ENCODE measurements at places on chromosomes 12 and 14.
A peak's percentile ranks its signal among the peaks of the same experiment; 100 is the strongest.

- ATAC-seq: no peak
Observed at GRCh38 chr14:97724265-97724731, 927.1 kb downstream of the VRK1 start.

DNA sequence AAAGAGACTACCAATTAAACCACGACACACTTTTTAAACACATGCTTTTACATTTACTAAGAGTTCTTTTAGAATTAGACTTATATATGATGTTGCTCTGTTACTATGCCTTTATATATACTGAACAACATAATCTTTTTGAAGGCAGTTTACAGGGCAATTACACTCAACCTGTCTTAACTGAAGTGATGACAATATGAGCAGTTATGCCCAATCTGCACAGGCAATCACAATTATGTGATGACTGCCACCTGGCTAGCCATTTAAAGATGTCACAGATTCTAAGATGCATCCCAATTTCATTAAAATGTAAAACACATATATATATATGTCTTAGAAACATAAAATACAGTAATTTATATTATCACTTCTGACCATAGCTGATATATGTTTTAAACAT lies 112.6 kb downstream of the STXBP6 start:
- no peak for ATAC-seq

DNA sequence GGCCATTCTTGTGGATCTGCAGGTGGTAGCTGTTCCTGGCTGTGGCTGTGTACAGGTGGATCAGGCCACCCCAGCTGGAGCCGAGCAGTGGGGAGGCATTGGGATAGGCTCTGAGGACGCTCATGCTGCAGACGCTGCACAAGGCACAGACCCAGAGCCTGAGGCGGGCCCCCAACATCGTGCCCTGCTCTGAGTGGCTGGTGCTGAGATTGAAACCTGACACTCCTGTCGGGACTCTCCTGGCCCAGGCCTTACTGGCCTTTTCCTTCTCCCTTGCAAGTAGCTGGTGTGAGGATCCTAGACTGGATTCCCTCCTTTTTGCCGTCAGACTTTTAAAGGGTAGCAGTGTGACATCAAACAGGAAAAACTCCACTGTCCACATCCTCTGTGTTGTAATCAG lies at the start of gene FGF23:
Gene FGF23 (minus strand): TSS at position 308 of the 400 bp plus-strand sequence. CDS start 130 bp downstream, at position 178.
- ATAC-seq: no peak

DNA sequence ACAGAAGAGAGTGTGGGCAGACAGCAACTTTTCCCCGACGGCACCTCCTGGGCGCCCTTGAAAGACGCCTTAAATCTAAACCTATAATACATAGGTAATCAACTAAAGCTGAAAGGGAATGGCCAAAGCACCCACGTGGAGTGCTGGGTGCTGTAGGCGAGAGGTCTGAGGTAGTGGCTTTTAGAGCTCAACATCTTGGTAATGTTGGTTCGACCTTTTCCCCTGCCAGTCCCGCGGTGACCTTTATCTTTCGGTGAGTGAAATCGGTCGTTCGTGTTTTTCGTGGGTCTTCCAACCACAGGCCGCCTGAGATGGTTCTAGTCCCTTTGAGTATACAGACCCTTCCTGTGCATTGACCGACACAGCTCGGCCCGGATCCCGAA lies 9.1 kb downstream of the OR6S1 start:
- peak; percentile 67 for ATAC-seq

- ATAC-seq: no peak
Observed at GRCh38 chr12:83848702-83849101, 1063.9 kb downstream of the SLC6A15 start.

- ATAC-seq: no peak
Observed at GRCh38 chr14:93085911-93086310, 29.8 kb downstream of the ITPK1 start.

DNA sequence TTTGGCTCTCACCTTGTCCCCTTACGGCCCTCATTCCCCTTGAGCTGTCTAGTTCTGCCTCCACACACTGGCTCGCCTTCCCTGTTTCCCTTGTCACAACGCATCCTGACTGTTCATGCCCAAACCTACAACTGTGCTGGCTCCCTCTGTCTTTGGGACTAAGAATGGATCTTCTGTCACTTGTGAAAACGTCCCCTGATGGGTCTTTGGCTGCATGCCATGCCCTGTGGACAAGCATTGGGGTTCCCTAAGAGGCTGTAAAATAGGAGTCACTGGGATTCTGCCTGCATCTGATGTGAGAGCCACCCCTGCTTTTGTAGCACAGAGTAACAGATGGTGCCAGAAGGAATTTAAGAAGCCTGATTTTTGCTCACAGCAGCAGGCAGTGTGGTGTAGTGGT lies 285.3 kb upstream of the CRY1 start:
- no peak for ATAC-seq

DNA sequence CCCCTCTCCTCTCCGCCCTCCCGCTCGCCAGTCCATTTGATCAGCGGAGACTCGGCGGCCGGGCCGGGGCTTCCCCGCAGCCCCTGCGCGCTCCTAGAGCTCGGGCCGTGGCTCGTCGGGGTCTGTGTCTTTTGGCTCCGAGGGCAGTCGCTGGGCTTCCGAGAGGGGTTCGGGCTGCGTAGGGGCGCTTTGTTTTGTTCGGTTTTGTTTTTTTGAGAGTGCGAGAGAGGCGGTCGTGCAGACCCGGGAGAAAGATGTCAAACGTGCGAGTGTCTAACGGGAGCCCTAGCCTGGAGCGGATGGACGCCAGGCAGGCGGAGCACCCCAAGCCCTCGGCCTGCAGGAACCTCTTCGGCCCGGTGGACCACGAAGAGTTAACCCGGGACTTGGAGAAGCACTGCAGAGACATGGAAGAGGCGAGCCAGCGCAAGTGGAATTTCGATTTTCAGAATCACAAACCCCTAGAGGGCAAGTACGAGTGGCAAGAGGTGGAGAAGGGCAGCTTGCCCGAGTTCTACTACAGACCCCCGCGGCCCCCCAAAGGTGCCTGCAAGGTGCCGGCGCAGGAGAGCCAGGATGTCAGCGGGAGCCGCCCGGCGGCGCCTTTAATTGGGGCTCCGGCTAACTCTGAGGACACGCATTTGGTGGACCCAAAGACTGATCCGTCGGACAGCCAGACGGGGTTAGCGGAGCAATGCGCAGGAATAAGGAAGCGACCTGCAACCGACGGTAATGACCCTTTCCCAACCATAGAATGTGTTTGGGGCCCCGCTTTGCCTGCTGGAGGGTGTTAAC lies 615 bp downstream of the CDKN1B start:
- ATAC-seq: no peak

DNA sequence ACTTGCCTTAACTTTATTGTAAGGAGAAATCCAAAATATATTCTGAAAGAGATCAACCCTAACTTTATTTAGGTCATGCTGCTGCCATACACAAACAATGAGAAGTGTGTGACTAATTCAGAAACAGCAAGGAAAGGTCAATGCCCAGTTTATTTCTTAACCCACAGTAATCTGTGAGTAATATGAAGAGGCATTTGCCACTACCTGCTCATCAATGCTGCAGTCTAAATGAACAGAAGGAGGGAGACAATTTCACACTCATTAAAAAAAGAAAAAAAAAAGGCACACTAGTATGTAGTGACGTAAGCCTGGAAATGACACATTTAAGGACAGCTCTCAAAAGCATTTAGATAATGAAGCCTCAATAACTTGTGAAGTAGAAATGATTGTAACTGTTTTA lies 90.5 kb upstream of the FOXN3 start:
- ATAC-seq: peak; percentile 60

DNA sequence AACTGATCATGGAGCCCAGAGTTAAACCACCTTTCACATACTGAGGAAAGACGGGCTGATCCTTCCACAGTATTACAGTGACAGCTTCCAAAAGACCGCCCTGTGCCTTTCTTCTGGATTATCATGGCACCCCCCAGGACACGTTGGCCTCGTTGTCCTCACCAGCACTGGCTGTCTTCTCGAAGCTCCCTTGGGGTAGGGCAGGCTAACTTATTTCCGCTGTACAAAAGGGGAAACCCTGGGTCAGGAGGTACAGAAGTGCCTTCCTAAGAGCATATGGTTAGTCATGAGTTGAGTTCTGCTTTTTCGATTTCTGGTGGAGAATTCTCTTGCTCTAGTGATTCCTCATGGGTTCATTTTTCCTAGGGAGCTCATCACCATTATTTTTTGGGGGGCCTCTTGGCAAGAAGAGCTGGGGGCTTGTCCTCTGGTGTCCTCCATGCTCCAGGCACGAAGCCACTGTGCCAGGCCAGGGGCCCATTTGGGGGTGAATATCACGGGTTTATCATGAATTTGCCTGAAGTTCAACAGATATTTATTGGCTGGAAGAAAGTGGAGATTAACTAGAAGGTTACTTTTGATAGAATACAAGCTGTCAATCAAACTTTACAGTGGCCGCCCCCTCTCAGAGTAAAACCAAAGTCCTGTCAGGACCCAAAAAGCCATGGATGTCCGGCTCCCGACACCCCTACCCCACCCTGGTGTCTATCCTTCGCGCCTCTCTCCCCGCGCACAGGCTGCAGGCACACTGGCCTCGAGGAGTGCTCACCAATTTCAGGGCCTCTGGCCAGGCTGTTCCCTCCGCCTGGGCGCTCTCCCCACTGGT lies 8.8 kb upstream of the TRAF3 start:
- peak; percentile 92 for ATAC-seq

DNA sequence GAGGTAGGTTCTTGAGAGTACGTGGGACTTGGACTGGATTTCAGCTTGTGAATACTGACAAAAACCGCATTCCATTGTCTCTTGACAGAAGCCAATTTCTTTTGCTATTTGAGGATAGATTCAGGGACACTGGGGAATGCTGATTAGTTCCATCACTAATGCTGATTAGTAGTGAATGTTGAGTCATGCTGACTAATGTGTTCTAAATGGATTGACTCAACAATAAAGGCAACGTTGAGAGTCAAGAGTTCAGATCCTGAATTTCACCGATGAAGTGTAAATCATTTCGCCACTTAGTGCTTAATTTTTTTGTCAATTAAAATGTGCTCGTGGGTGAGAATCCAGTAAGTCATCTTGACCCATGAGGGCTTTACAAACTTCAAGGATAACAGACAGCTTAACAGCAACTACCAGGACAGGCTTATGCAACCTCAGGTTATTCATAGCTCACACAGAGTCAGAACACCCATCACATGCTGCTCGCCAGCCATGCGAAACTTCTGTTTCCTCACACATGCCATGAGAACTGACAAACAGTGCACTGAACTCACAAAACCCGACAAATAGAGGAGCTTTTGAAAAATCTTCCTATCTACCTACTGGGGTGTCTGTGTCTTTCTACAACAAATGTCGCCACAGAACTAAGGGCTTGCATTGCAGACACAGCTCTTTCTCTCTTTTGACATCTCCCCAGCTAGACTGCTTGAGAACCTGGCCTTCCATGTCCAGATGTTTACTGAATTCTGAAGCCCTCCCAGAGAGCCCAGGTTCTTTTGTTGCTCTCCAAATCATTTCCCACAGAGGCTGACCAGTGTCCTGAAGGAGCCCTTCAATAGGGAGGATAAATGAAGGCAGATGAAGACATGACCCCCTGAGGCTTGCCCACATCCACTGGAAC lies 316.4 kb downstream of the ZFP36L1 start:
- ATAC-seq: peak; percentile 99

DNA sequence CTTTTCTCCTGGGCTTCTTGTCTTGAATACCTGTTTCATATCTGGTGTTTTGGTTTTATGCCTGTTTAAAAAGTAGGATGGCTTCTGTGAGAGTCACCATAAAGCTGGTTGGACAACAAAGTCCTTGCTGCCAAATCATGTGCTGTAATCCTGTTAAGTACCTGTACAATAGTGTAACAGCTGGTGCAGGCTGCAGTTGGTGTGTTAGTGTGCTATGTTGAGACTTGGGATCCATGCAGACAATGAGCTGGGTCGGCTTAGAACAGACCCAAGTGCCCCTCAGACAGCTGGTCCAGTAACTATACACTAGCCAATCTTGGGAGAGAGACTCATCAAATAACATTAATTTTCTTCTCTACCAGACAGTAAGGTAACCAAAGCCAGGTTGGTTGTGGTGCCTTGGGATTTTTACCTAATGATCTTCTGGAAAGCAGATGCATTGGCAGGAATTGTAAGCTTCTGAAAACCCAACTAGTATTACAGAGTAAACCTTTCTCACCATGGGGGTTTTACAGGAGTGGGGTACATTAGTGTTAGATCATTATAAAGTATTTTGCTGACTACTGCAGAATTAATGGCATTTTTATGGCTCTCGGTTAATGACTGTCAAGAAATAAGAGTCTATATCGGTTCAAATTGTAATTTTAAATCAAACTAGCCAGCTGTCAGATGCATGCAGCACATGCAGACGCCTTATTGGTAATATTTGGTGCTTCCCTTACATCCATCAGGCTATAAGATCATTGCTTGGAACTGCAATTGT lies 231.2 kb downstream of the PDZRN4 start:
- ATAC-seq: peak; percentile 10

DNA sequence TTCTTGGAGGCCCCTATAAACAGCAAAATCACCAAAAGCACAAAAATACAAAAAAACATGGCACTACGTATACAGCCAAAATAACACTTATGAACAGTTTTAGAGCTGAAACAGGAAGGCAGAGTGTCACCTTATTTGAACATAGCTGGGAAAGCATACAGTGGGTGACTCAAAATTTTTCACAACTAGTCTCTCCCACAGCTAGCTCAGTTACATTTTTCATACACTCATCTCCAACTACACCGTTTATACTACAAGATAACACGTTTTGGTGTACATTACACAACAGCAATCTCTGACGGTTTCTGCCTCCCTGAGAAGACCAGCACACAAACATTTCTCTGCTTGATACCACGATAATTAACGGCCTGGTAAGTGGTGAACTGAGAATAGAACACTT lies 2.9 kb downstream of the RAD52 start:
- no peak for ATAC-seq

GRCh38 chr12:68733661-68734071 lies 12.3 kb upstream of the SLC35E3 start:
- ATAC-seq: no peak

DNA sequence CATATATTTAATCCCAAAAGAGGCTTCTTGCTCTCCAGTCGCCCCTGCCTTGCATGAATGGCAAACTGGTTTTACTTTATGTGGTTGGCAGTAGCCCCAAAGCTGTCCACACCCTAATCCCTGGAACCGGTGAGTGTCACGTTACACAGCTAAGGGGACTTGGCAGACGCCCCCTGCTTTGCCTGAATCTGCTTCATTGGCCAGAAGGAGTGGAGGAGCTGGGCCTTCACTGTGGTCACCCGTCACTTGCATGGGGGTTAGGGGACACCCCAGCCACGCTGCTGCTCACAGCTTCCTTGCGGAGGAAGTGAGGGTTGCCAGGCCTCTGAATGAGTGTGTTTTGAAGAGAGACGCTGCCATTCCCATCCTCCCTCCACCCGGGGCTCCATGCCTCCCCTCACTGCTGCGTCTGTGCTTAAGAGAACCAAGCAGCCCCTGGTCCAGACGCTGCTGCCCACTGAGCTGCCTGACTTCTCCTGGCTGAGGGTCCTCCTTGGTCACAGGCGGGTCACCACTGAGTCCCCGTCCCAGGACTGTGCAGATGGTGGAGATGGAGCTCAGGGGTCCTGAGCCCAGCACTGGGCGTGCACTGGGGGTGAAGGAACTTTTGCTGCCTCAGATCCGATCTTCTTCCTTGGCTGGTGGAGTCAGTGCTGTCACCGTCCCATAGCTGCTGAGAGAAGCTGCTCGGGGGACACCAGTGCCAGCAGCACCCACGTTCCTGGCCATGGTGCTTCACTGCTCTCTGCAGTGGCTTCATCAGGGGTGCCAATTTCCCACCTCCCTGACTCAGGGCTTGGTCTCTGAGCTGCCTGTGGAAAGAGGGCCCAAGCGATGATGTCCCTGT lies 39.8 kb downstream of the GALNT9 start:
- no peak for ATAC-seq

GRCh38 chr14:68548194-68549076 lies 244.4 kb downstream of the ZFP36L1 start:
- ATAC-seq: no peak

- no peak for ATAC-seq
Observed at GRCh38 chr14:89731396-89731933, 223.1 kb downstream of the EFCAB11 start.

GRCh38 chr12:43795716-43796280 lies 10.3 kb downstream of the TWF1 start:
- ATAC-seq: no peak

Data from stimulated activated memory B cell treated with anti-CD40 and anti-IgM and Interleukin-4, amounts not matched to agents 10 μg/mL and 1 μg/mL and 100 μg/mL, for 72 hours (primary cell).